Activated CD8-positive, alpha-beta T cell treated with anti-CD3 and anti-CD28 coated beads, Interleukin-2, amount 10 ng/mL, durations not matched to agents 7 days and 5 days (primary cell): ENCODE measurements at places on chromosomes 1 and 21. TPM values are rescaled to one million over a fixed set of nuclear protein-coding genes. Genes with fewer than 3 reads are reported as not detected.

DNA sequence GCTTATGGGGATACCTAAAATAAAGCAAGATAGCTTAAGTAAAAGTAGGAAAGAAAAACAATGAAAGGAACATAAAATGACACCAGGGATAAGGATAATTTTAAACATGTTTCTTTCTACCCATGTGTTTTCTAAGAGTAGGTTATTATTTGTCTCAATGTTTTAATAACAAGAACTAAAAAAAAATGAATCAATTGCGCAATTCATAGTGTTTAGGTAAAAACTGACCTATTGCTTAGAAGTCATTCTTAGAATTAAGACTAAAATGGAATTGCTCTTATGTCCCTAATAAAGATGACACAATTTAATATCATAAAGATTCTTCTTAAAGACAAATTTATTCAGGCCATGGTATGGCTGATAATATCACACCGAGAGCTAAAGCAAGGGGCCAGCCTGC lies 58.0 kb upstream of the COL24A1 start:
- no peaks in the 10 kb centered on the region for H3K36me3 ChIP-seq
- H3K4me3 ChIP-seq, result no peak overlapping the region
- no peaks in the 10 kb centered on the region for H3K27me3 ChIP-seq
- no peak for DNase-seq
- H3K27ac ChIP-seq, result no peak overlapping the region

DNA sequence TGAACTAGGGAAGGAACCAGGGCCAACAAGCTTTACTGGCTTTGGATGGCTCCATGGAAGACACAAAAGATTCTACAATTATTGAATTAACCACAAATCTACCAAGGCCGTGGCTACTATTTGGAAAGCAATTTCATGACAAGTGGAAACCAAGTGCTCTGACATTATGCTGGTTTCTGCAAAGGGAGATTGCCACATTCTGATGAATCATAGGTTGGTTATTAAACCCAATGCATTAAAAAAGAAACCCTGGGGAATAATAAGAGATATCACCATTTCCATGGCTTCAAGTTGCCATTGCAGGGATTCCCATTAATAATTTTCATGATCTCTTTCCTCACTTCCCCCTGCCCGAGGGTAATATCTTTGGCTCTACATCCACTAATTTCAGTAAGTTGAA lies 359.2 kb upstream of the NCAM2 start:
- H3K36me3 ChIP-seq, result no peaks in the 10 kb centered on the region
- H3K27me3 ChIP-seq, result no peaks in the 10 kb centered on the region
- H3K27ac ChIP-seq, result no peak overlapping the region
- H3K4me1 ChIP-seq, result no peaks in the 10 kb centered on the region
- DNase-seq, result no peak

DNA sequence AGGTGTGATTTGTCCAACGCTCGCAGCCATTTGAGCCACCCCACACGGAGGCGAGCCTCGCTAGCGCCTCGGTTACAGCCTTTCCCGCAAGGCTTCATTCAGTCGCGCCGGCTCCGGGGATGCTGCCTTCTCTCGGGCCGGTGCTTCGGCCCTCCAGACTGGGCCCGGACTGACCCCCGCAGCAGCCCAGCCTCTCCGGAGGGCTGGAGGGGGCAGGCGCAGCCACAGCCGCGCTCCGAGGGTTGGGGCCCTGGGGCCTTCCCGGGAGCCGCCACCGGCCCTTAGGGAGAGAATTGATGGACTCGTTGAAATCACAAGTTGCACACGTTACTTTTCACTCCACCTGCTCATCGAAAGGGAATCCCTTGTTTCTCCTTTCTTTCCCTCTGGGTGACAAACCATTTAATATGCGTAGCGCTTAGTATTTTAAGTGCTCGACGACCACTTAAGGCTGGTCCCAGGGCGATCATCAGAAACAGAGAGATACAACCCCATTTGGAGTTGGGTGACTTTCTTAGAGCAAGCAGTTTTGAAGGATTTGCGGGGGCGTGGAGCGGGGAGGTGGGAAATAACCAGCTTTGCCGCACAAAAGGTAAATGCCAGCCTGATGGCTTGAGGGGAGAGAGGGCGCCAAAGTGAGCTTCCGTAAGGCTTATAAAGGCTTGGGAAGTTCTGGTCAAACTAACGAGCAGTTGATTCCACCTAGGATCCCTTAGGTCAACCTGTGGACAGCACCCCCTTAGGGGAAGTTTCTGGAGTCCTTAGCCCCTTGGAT lies 24.6 kb upstream of the ENAH start:
- H3K27ac ChIP-seq, result no peak overlapping the region
- no peaks in the 10 kb centered on the region for H3K4me1 ChIP-seq
- DNase-seq, result no peak
- peaks cover 34% of the 10 kb centered on the region for H3K27me3 ChIP-seq
- H3K4me3 ChIP-seq, result no peak overlapping the region
- no peaks in the 10 kb centered on the region for H3K36me3 ChIP-seq

DNA sequence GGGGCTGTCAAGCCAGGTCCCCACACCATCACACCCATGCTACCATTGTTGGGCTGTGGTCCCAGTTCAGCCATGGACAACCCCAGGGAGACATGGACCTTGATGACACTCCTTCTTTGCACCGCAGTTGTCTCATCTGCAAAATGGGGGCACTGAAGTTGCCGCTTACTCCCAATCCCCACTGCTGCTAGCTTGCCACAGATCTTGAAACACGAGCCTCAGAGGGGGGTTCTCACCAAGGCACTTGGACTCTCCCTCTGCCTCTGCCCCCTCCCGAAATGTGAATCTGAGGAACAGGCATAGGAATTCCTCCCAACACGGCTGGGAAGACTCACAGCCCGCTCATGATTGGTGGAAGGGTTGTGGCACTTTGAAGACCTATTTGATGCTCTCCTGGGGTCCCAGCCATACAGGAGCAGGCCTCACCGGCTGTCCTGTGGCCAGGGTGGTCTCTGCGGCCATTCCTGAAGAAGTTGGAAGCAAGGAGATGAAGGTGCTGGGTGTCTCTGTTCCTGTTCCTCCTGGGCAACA lies 31.1 kb downstream of the RUNX3 start:
- no peaks in the 10 kb centered on the region for H3K27me3 ChIP-seq
- H3K27ac ChIP-seq, result peak overlapping the region; percentile 18
- no peak overlapping the region for H3K4me3 ChIP-seq
- H3K36me3 ChIP-seq, result peaks cover 48% of the 10 kb centered on the region
- DNase-seq, result no peak

DNA sequence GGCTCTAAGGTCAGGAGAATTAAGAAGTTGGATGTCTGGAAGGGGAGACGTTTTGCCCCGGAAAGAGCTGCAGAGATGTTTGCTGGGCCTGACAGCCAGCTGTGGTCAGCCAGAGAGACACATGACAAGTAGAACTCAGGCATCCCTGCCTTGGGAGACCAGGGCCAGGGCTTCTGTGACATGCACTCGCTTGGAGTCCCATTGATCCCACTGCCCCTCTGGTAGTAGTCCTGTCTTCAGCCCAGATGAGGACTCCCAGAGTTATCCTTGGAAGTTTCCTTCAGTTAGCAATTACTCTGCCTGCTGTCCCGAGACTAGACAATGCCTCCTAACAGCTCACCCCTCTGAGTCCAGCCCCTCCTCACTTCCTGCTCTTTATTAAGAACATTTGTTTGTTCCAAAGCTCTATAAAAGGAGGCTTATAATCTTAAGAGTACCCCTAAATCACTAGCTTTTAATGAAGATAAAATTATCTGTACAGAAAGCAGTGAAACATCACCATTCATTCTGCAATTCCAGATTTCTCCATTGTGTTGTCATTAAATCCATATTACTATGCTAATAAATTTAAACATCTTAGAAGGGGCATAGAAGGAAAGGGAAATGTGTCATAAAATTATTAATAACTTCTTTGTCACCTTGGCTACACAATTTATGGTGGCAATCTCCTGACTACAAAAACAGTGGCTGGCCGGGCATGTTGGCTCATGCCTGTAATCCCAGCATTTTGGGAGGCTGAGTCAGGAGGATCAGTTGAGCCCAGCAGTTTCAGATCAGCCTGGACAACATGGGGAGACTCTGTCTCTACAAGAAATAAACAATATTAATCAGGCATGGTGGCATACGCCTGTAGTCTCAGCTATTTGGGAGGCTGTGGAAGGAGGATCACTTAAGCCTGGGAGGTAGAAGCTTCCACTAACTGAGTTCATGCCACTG lies 94.2 kb downstream of the KCNK1 start:
- no peak overlapping the region for H3K27ac ChIP-seq
- peaks cover 3% of the 10 kb centered on the region for H3K27me3 ChIP-seq
- H3K4me1 ChIP-seq, result no peaks in the 10 kb centered on the region
- H3K4me3 ChIP-seq, result no peak overlapping the region
- no peak for DNase-seq

The LMOD1 gene
- not detected for total RNA-seq

DNA sequence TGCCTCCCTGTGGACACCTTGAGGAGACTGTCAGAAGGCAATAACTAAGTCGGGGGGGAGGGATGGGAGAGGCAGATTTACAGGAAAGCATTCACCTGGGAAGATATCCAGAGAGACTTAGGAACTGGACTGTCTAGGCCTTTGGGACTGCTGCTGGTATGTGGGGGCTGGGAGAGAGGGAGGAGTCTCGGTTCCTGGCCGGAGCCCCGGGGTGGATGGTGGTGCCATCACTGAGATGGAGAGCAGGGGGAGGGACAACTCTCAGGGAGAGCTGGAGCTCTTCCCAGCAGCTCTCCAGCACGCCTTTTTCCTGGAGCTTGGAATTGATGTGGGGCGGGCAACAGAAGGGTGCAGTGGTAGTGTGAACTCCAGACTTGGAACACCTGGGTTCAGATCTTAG lies 22.1 kb downstream of the PTPRF start:
- no peak overlapping the region for H3K4me3 ChIP-seq
- H3K27ac ChIP-seq, result no peak overlapping the region
- no peaks in the 10 kb centered on the region for H3K36me3 ChIP-seq
- H3K4me1 ChIP-seq, result peaks cover 8% of the 10 kb centered on the region
- H3K27me3 ChIP-seq, result peaks cover 9% of the 10 kb centered on the region
- no peak for DNase-seq

- H3K4me3 ChIP-seq, result peak overlapping the region; percentile 60
- peak overlapping the region; percentile 67 for H3K27ac ChIP-seq
Measured at GRCh38 chr1:194151056-194151455, 964.6 kb upstream of the B3GALT2 start.

DNA sequence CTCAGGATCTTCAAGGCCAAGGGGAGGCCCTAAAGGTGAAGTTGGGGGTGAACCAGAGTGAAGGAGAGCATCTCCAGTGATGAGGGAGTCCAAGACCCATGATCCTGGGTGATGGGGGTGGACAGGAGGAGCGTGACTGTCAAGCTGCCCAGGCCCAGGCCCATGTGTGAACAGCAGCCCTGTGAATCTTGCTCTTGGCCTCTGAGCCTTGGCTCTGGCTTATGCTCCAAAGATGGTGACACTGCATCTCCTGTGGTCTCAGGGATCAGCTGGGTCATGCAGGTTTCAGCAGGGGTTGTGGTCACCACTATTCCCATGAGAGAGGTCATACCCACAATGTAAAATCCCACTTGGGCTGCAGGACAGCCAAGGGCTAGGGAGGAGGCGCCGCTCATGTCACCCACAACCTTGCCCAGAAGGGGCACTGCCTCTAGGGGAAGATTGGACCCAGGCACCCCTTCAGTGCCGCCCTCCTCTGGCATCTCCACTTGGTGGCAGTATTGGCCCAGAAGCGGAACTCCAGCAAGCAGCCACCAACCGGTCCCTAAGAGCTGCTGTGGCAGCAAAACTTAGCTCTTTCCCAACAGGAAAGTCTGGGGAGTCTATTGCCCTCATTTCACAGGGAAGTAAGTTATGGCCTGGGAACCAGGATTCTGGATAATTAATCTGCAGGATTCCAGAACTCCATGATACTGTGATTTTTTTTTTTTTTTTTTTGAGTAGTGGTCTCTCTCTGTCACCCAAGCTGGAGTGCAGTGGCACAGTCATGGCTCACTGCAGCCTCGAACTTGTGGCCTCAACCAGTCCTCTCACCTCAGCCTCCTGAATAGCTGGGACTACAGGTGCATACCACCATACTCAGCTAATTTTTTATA lies 7.5 kb upstream of the WNT3A start:
- no peak overlapping the region for H3K4me3 ChIP-seq
- H3K4me1 ChIP-seq, result no peaks in the 10 kb centered on the region
- peak; percentile 80 for DNase-seq
- peaks cover 25% of the 10 kb centered on the region for H3K27me3 ChIP-seq
- no peaks in the 10 kb centered on the region for H3K36me3 ChIP-seq

- H3K4me1 ChIP-seq, result peaks cover 7% of the 10 kb centered on the region
- no peaks in the 10 kb centered on the region for H3K27me3 ChIP-seq
- no peak overlapping the region for H3K27ac ChIP-seq
- no peak for DNase-seq
- no peaks in the 10 kb centered on the region for H3K36me3 ChIP-seq
Measured at GRCh38 chr1:173164686-173165085, 42.4 kb downstream of the TNFSF4 start.

GRCh38 chr1:67281244-67281643 lies 26.4 kb upstream of the IL12RB2 start:
- peaks cover 2% of the 10 kb centered on the region for H3K36me3 ChIP-seq
- H3K27ac ChIP-seq, result no peak overlapping the region
- H3K4me1 ChIP-seq, result peaks cover 11% of the 10 kb centered on the region
- no peak overlapping the region for H3K4me3 ChIP-seq

The FGR gene
- 0.08 TPM for total RNA-seq

DNA sequence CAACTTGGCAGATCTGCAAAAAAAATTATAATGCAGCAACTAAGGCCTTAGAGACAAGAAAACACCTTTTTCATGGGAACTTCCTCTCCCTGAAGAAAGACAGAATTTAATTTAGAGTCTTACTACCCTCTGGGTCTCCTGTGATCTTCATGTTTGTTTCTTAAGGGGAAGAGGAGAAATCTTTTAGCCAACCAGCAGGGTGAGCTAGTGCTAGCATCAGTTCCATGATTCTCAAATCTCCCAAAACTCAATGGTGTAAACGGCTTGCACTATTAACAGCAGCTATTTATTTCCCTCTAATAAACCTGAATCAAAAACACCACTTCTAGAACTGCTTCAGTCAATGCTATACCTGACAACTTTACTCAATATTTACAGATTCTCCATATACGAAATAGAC lies 3.8 kb downstream of the ZNF644 start:
- no peaks in the 10 kb centered on the region for H3K27me3 ChIP-seq

The TMEM240 gene
- 1.0 TPM for total RNA-seq

- no peaks in the 10 kb centered on the region for H3K27me3 ChIP-seq
- no peak overlapping the region for H3K4me3 ChIP-seq
- DNase-seq, result no peak
- H3K4me1 ChIP-seq, result peaks cover 2% of the 10 kb centered on the region
Measured at GRCh38 chr1:61320575-61320974, 238.2 kb downstream of the NFIA start.

The GJA5 gene
- total RNA-seq, result not detected

- H3K36me3 ChIP-seq, result peaks cover 19% of the 10 kb centered on the region
- no peak for DNase-seq
- no peaks in the 10 kb centered on the region for H3K27me3 ChIP-seq
- H3K27ac ChIP-seq, result no peak overlapping the region
- H3K4me3 ChIP-seq, result no peak overlapping the region
- no peaks in the 10 kb centered on the region for H3K4me1 ChIP-seq
Measured at GRCh38 chr1:220222939-220223338, 49.3 kb downstream of the RAB3GAP2 start.

- H3K27me3 ChIP-seq, result peaks cover 2% of the 10 kb centered on the region
- DNase-seq, result no peak
- H3K4me3 ChIP-seq, result no peak overlapping the region
- H3K27ac ChIP-seq, result no peak overlapping the region
- no peaks in the 10 kb centered on the region for H3K36me3 ChIP-seq
- peaks cover 2% of the 10 kb centered on the region for H3K4me1 ChIP-seq
Measured at GRCh38 chr21:31985398-31985797, 112.6 kb downstream of the HUNK start.
